Stimulated activated CD4-positive, alpha-beta T cell treated with anti-CD3 and anti-CD28 coated beads, Interleukin-1b, Interleukin-23, amount 100 ng/mL, for 4 hours (primary cell): ENCODE measurements at places on chromosomes 6 and 20.
A peak's percentile ranks its signal among the peaks of the same experiment; 100 is the strongest.

DNA sequence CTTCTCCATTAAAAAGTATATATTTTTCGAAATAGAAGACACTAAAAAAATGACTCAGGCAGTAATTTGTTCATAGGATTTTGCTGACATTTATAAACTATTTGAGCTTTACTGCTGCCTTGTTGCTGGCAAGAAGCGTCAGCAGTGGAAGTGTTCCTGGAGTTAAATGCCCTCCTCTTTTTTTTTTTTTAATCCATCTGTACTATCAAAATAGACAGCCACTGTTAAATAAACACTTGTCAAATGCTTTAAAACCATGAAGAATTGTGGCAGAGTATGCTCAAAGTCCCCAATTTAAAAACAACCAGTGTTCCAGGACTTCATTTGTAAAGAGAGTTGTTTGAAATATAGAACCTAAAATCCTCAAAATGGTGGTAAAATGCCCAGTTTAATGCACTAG lies 253.8 kb downstream of the NKAIN2 start:
- no peak for DNase-seq

- no peak for DNase-seq
These were observed 78.8 kb downstream of the VEGFA start for GRCh38 chr6:43848671-43849391.

DNA sequence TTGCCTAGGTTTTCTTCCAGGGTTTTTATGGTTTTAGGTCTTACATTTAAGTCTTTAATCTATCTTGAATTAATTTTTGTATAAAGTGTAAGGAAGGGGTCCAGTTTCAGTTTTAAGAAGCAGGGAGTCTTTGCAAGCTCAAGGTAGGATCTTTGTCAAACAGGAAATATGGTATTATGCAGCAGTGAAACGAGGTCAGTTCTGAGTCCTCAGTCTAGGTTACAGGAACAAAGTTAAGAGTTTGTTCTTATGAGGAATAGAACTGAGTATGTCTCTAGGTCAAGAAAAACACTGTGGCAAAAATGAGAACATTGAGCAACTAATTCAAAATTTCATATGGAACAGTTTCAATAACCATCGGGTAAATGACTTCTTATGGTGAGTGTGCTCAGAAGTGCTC lies 63.6 kb downstream of the GCLC start:
- no peak for DNase-seq

- no peak for DNase-seq
These were observed 16.0 kb upstream of the PTPRT start for GRCh38 chr20:43205699-43206098.

DNA sequence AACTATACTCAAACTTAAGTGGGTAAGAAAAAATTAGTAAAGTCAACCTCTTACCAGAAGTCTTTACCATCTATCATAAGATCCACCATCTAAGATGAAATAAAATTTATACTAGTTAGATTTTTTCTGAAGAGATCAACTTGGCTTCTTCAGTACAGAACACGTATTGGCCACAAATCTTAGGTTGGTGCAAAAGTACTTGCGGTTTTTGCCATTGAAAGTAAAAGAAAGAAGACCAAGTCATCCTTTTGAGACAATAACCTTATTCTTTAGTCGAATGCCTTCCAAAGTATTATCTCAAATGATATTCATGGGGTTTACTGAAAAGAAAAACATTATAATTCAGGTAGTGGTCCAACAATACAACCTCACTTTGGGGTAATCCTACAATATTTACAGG lies 292.6 kb upstream of the PTCHD4 start:
- no peak for DNase-seq

- DNase-seq: no peak
These were observed 141.1 kb upstream of the SGK1 start for GRCh38 chr6:134458857-134459657.

GRCh38 chr6:17271628-17272027 lies 9.5 kb upstream of the RBM24 start:
- no peak for DNase-seq

- DNase-seq: no peak
These were observed 346.4 kb downstream of the CDC5L start for GRCh38 chr6:44733868-44734267.

- DNase-seq: no peak
These were observed 22.1 kb downstream of the RUNX2 start for GRCh38 chr6:45350186-45350710.

- no peak for DNase-seq
These were observed 118.9 kb upstream of the NXT1 start for GRCh38 chr20:23231561-23232218.

DNA sequence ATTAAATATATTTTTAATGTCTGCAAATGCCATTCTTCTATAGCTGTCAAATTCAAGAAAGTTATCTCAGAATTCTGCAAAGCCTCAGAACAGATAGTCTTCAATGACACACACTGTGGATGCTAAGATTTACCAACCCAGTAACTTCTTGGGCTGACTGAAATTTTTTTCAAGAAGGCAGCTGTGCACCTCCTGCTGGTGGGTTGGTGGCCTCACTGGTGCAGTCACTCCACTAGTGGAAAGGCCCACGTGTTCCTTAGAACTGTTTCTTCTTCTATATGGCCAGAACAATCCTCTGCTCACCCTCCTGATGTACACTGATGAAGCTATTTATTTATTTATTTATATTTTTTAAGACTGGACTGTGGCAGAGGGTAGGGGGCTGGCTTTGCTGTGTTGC lies 28.1 kb upstream of the MTCL3 start:
- no peak for DNase-seq

- DNase-seq: no peak
These were observed 91.7 kb upstream of the KCNQ5 start for GRCh38 chr6:72530152-72530551.

DNA sequence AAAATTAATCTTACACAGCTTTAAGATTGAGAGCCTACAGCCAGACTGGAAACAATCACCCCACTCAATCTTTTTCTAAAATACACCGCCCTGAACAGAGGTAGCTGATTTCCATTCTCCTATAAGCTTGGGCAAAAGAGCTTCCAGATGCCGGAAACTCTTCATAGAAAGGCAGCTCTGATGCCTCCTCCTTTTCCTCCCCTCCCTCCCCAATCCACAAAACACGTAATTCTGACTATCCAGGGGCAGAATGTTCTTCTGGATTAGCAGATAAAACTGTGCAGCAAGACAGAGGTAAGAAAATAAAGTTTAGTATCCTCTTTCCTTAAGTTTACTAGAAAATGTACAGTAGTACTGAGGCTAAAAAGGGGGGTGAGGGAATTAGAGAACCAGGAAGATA lies 15.8 kb downstream of the ADNP start:
- DNase-seq: no peak

- no peak for DNase-seq
These were observed 41.0 kb upstream of the RAB23 start for GRCh38 chr6:57262901-57263694.

GRCh38 chr20:2872459-2873009 lies 747 bp upstream of the PTPRA start:
- DNase-seq: peak; percentile 70

- DNase-seq: no peak
These were observed 50.0 kb upstream of the FAM83C start for GRCh38 chr20:35342154-35342769.

DNA sequence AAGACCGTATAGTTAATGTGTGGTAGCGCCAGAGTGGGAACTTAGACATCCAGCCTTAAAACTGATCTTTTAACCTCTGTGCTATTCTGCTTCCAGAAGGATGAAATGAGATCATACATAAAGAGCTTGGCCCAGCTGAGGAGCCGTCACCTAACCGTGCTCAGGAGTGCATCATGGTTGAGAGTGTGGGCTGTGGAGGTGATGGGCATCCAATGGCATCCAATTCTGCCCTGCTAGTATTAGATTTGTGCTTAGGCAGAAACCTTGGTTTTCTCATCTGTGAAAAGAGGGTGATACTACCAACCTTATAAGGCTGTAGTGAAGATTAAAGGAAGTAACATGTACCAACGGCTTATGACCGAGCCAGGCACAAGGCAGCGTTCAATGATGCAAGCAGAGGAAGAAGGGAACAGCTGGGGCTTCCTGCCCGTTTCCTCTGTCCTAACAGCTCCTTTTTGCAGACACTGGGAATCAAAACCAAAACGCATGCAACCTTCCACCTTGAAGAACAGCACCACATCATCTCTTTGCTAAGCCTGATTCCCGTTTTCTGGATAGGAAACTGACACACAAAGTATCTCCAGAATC lies 1.3 kb downstream of the SLC22A16 start:
- no peak for DNase-seq

DNA sequence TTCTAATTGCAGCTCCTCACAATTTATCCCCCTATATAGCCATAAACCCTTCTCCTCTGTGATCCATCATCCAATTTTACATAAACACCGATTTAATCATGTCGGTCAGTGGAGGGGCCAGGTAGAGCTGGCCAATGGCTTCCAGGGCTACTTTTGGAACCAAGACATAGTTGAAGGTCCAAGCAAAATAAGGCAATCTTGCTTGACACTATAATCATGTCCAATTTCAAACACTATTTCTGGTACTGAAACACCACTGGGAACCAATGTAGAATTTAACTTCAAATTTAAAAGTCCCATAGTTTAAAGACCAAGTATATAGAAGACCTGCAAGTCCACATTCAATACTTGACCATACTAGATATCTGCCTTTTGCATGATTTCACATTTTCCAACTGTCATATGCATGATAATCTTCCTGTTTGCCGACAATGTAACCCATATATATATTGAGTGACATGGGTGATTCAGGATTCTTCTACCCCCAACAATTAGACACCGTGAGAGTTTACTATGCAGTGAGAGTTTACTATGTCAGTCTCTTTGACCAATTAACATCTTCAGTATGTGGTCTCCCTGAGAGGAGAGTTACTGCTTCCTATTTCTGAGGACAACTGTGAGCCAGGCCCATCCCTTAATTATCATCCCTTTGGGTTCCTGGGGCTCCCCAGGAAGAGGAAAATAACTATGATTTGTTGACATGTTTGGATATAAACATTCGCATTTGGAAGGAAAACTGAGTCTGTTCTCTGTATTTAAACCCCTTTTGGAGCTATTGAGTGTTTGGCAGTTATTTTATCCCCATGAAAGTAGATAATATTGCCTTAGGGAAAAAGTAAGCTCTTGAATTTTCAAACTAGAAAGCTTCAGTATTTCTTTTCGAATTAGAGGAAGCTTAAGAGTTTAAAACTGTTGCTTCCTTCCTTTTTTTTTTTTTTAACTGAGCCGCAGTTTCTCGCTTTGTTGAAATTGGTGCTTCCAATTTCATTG lies 31.8 kb downstream of the SAMD3 start:
- DNase-seq: no peak

DNA sequence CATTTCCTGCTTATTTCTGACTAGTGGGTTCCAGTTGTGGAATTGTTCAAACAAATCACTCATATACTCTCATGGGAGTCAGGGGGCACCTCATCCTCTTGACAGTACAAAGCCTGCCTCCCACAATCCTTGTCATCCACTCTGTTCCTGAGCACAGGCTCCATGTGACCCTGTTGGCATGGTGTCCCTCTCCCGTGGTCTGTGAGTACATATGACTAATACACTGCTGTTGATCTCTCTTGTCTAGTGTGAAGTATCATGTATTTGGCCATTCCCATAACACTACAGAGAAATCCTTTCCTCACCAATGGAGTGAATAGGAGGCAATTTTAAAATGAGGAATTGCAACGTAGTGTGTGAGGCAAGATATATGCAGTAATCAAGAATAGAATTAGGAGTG lies 185.3 kb downstream of the OGFRL1 start:
- DNase-seq: no peak

DNA sequence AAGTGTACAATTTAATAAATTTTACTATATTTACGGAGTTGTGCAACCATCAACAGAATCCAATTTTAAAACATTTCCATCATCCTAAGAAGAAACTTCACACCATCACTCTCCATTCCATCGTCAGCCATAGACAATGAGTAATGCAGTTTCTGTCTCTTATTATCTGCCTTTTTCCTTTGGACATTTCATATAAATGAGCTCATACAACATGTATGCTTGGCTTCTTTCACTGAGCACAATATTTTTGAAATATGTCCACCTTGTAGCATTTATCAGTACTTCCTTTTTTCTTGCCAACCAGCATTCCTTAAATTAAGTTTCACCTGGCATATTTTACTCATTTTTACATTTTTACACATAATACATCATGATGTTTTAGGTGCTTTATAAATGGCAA lies 22.7 kb upstream of the HIVEP1 start:
- DNase-seq: no peak

DNA sequence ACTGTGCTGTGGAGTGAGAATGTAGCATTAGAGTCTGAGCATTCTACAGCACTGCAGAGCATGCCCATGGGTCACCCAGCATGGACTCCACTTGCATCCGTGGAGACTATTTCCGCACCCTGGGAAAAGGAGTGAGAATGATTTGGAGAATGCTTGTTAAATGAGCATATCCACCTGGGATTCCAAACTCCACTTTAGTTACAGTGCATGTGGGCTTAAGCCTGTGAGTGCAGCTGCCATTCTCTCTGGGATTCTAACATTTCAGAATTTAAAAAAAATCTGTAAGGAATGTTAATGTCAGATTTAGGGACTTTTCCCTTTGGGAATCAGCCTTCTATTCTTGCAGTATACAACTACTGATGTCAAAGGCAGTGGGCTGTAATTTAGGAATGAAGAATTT lies 33.4 kb downstream of the KIF25 start:
- no peak for DNase-seq

GRCh38 chr6:36336779-36337241 lies at the start of gene BNIP5:
TSS of gene BNIP5 (minus strand) at chr6:36336888. CDS start at chr6:36330690, 6,198 bp downstream.
- no peak for DNase-seq

DNA sequence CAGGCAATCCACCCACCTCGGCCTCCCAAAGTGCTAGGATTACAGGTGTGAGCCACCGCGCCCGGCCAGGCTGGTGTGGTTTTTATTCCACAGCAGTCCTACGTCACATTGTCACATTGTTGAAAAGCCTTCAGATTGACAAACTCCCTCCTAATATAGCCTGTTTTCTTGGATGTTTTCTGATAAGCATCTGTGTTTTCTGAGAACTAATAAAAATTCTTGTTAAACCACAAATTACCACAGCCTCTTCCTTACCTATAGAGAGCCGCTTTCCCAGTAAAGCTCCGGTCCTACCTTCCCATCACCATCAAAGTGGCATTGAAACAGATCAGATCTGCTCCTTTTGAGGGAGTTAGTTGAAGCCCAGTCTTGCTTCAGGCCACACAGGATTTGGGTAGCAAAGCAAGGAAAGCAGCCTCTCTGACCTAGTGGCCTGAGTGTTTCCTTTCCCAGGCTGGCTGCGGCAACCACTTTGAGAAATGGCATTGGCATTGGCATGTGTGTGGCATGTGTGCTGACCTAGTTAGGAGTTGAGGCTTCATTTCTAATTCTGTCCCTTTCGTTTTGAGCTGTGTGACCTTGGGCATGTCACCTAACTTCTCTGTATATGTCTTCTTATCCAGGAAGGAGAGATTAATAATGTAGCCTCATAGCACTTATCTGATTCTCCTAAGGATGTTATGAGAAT lies 1.7 kb upstream of the PKIG start:
- DNase-seq: no peak

DNA sequence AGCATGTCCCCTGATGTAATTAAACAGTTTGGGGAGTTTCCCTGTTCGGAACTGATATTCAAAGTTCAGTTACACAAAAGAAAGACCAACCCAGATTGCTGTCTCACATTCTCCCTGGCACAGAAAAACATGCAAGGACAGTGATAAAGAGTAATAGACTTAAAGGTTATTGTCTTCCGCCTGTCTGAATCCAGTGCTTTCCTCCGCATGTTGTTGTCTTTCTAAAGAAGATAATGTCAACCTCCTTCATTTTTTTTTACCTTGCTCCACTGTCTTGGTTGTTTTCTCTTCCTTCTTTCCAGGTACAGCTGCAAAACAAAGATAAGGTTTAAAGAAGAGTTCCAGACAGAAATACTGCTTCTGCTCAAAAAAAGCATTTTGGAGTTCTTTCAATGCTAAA lies 284.5 kb downstream of the TRDN start:
- no peak for DNase-seq
